ENCODE measurements at places on chromosomes 2 and 18.
A peak's percentile ranks its signal among the peaks of the same experiment; 100 is the strongest.

DNA sequence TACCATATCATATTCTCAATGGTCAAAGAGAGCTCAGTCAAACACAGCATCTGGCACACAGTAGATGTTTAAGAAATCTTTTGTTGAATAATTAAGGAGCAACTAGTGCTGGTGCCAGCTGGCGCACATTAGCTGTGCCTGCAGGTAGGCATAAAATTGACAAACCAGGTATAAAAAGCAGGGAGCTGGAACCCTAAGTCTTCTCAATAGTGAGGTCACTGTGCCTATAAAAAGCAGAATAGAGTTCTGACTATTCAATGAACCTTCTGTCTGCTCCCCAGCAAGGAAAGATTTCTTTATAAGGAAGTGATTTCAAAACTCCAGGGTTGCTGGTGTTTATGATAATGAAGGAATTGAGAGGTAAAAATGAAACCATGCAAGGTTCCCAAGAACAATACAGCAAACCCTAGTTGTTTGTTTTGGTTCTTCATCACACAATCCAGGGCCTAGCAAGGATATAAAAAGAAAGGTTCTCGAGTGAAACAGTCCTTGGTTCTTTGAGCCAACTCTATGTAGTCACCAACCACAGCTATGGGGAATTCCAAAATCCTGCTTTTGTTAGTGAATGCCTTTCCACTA, 76.1 kb downstream of the THADA start:
- ATAC-seq: no peak

DNA sequence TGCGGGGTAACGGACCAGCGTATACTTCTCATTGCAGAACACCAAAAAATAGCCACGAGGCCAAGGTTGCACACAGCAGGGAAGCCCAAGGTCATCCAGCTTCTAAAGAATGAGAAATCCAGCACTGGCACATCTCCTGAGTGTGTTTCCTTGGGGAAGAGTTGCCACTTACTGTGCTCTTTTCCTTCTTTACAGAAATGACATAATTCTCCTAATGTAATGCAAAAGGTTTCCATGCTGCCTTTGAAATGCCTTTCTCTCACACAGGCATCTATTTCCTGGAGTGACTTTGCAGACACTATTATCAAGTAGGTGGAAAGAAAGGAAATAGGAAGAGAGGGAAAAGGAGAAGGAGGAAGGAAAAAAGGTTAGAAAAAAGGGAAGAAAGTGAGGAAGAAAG, 862.1 kb upstream of the CELF4 start:
- ATAC-seq: no peak

GRCh38 chr2:171578127-171578803, 56.0 kb downstream of the CYBRD1 start:
- ATAC-seq: no peak

DNA sequence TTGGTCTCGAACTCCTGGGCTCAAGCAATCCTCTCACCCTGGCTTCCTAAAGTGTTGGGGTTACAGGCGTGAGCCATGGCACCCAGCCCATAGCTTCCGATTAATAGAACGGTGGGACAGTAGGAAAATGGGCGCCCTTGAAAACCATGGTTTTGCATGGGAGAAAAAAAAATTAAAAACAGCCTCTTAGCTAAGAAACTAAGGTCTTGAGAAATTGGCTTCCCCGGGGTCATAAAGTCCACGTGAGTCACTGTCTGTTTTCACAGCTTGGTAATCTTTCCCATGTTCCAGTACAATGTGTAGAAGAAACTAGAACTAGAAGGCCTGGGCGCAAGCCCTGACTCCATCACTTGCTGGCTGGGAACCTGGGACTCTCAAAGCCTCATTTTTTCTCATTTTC, 20.7 kb downstream of the B3GNT2 start:
- peak; percentile 52 for ATAC-seq

DNA sequence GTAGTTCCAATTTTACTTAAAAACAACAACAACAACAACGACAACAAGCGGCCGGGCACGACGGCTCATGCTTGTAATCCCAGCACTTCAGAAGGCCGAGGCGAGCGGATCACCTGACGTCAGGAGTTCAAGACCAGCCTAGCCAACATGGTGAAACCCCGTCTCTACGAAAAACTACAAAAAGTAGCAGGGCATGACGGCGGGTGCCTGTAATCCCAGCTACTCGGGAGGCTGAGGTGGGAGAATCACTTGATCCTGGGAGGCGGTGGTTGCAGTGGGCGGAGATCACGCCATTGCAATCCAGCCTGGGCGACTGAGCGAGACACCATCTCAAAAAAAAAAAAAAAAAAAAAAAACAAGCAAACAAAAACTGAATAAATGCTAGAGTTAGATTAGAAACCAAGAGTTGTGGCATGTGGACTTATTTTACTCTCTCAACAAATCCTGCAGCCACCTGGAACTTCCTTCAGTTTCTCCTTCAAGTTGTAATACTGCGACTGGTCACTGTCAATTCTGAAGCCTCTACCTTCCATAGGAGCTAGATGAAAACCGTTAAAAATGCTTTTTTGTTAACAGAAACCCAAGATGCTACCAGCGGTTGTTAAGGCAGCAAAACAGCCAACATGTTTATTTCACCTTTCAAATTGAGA, 1.3 kb downstream of the ATP5F1A start:
- no peak for ATAC-seq

GRCh38 chr18:79935925-79936324, 15.5 kb downstream of the SLC66A2 start:
- ATAC-seq: no peak

DNA sequence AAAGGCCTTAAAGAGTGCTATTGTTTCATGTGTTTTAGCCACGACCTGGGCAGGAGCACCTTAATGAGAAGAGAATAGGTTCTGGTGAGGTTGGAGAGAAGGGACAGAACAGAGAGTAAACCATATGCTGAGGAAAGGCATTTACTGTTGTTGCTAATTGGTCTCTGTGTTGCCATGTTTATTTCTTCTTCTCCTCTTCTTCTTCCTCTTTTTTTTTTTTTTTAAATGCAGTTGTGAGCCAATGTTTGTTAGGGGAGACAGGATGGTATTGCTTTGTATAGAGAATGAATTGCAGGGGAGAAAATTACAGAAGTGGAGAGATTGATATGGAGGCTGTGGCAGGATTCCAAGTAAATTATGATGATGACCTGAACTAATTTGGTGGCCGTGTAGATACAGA, 2.6 kb downstream of the SCN9A start:
- ATAC-seq: no peak

- no peak for ATAC-seq
Observed at GRCh38 chr2:54477896-54478295, 21.8 kb downstream of the SPTBN1 start.

- ATAC-seq: no peak
Observed at GRCh38 chr2:218471982-218472381, 53.1 kb downstream of the VIL1 start.

GRCh38 chr2:88596141-88596830, 31.0 kb downstream of the EIF2AK3 start:
- no peak for ATAC-seq
